ENCODE measurements at places on chromosomes 16 and 17. TPM values are rescaled to one million over a fixed set of nuclear protein-coding genes. Genes with fewer than 3 reads are reported as not detected.

- DNase-seq, result no peak
Observed at GRCh38 chr16:7419441-7419840, 86.8 kb downstream of the RBFOX1 start.

Gene CCL7
- not detected for total RNA-seq

Gene BOLA2
- total RNA-seq, result 8.0 TPM

DNA sequence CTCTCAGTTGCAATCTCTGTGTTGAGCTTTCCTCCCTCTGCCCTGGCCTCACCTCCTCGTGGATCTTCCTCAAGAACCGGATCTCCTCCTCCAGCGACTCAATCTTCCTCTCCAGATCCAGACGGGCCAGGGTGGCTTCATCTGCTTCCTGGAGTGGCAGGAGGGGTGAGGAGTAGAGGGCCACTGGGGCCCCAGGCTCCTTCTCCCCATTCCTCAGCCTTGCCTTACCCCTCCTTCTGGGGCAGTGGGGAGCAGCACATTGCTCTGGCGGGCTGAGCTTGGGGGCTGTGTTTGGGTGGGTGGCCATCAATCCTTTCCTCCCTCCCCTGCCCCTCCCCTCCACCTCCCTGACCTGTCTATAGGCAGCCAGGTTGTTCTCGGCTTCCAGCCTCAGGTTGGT lies 1.6 kb downstream of the GFAP start:
- no peak for DNase-seq

Gene UMOD
- not detected for total RNA-seq

GRCh38 chr16:57128771-57129389 lies 36.5 kb downstream of the CPNE2 start:
- DNase-seq, result no peak

Gene SHISA6
- not detected for total RNA-seq

- DNase-seq, result no peak
Observed at GRCh38 chr16:82187829-82188228, 17.8 kb upstream of the MPHOSPH6 start.

DNA sequence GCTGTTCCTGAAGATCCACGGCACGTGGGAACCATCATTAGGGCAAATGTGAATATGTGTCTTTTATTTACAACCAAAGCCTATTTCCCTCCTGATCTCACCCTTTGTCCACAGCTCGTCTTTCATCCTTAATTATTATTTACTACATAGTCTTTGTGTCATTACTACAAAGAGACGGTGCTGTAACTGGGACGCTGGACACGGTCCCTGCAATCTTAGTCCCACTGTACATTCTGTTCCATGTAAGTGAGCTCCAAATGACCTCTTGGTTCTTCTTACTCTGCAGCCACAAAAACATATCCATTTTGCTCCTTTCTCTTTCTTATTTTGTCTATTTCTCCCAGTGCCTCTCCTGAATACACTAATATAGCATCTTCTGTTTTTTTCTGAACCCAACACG lies 12.7 kb upstream of the KRT23 start:
- DNase-seq, result no peak

DNA sequence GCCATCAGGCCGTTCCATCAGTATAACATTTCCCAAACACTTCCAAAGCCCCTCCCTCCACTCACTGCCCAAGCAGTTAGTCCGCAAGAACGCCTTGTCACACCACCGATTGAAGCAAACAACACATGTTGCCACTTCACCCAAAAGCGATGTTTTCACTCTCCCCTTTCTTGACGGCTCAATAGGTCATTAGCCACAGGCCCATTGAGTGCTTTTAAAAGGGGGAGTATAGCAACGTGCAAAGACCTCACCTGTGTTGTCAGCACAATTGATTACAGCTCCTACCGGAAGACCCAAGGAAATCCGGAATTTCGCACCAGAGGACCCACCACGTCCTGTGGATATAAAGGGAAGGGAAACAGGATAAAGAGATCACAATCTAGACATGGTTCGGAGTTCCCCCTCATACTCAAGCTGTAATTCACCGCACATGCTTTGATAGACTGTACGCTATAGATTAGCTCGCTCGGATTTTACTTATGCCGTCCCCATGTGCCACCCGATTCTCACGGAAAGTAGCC lies 690 bp downstream of the RPL23 start:
- no peak for DNase-seq

GRCh38 chr17:1146561-1147265 lies 33.1 kb downstream of the ABR start:
- DNase-seq, result no peak

Gene DPH1
- 124 TPM for total RNA-seq

- DNase-seq, result no peak
Observed at GRCh38 chr17:41511116-41511515, 5.7 kb upstream of the KRT13 start.

Gene MYH3
- total RNA-seq, result 6.5 TPM

Gene ANKRD13B
- 0.84 TPM for total RNA-seq

DNA sequence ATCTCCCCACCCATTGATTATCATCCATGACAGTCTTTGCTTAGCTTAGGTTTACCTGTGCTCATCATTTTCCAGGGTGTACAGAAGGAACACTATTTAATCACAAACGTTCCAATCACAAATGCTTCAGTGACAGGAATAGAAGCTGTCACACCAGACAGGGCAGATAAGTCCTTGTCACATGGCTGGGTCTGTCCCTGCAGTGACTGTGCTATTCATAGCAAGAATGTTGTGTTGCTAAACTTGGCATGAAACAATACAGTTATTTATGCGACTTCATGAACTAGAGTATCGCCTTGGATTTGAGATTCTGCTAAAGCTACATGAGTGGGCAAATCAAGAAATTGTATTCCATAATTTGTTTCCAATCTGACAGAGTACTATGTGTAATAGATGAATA lies 108.4 kb downstream of the CDH13 start:
- DNase-seq, result no peak

GRCh38 chr16:23705517-23705902 lies 7.5 kb downstream of the ERN2 start:
- DNase-seq, result no peak

Gene RCVRN
- 0.93 TPM for total RNA-seq

DNA sequence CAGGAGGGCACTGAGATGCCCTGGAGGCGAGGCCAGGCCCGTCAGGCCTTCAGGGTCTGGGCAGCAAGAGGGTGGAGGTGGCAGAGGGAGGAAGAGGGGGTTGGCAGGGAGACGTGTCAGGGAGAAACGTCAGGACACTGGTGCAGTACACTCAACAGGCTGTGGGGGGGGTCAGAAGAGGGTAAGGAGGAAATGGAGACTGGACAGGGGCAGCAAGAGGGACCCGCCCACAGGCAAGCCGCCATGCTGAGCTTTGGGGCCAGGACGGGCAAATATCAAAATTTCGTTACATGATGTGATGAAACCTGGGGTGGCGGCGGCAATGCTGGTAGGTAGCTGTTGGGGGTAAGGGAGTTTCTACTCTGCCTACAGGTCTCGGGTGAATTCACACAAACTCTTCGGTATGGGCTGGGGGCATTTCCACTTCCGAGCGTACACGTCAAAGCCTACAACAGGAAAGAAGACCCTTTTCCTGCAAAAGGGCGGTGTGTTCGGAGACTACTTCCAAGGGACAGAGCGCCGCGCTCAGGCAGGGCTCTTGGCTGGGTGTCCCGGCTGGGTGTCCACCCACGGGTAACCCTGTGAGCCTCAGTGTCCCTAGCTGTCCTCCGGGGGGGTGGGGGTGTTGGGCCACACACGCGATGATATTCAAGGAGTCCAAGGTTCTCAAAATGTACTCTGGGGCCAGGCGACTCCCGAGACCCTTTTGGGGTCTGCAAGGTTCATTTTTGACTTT lies 43.3 kb upstream of the ATP2A3 start:
- no peak for DNase-seq

Gene PROCA1
- total RNA-seq, result 10.7 TPM

DNA sequence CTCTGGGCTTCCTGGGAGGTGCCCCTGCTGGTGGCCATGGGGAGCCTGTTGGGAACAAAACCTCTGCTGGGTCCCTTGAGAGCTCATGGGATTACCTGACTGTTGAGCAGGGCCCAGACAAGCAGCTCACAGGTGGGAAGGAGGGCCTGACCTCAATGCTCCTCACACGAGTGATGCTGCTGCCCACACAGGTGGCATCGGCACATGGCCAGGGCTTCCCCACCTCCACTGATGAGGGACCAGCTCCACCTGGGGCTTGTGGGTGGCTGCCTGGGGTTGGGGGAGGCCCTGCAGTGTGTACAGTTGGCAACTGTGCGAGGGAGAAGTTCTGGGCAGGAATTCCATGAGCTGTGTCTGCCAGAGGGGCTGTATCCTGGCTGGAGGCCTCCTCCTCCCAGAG lies 87.8 kb upstream of the NLRP1 start:
- DNase-seq, result no peak

DNA sequence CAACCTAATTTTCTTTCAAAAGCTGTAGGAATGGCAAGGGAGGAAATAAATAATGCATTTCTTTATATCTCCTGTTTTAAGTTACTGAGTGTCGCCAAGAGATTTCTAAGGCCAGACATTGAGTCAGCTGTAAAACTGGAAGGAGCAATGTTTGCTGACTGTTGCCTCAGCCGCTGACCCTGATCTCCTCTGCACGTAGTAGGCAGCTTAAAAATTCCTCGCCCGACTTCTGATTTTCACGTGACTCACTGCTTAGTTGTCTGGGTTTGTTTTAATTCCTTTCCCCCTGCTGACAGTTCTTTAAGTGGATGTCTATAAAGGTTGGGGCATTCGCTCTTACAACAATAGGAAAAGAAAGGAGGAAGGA lies 100.6 kb downstream of the WWOX start:
- no peak for DNase-seq

- DNase-seq, result no peak
Observed at GRCh38 chr16:82271636-82272035, 101.6 kb upstream of the MPHOSPH6 start.

Gene ABCC12
- not detected for total RNA-seq

- no peak for DNase-seq
Observed at GRCh38 chr17:60065136-60065535, 13.6 kb downstream of the HEATR6 start.

DNA sequence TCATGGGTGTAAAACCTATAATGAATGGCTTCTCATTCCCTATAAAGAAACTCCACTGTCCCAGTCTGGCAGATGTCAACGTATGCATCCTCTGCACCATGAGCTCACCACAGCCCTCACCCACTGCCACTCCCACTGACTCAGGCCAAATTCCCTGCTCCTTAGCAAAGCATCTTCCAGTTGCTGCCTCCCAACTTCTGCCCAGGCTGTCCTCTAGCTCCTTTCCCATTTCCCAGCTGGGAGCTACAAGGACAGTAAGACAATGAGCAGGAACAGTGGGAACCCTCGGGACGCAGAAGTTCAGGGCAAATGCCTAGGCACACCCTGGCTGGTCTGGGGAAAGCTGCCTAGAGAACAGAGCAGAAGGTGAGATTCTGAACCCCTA lies 9.1 kb upstream of the THAP11 start:
- DNase-seq, result no peak

DNA sequence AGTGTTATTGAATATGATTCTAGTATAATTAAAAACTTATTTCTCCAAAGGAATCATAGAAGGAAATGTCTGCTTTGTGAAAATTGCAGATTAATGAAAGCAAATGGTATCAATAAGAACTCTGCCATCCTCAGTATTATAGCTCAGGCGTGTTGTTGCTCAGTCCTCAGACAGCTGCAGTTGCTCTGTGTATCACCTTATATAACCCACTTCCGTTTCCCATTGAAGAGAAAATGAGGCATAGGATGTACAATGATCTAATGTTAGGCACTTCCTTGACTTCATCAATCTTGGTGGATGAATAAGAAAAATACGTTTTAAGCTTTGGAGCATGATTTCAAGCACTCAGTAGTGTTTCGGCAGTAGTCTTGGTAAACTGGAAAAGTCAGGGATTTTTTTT lies 14.1 kb downstream of the MFSD11 start:
- no peak for DNase-seq

DNA sequence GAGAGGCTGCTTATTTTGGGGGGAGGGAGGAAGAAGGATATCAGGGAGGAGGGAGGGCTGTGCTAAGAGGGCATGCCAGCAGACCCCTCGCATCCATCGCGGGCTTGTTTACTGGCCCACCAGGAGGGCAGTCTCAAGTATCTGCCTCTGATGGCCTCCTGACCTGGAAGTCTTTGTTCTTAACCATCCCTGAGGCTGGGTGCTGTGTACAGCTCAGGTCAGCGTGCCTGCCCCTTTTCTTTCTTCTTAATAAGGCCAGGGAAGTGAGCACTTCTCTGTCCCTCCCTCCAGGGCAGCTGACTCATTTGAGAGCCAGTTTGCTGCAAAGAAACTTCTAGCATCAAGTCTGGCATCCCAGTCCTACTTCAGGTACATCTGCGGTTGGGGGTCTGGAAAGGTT lies 157.0 kb downstream of the CCDC182 start:
- DNase-seq, result no peak

DNA sequence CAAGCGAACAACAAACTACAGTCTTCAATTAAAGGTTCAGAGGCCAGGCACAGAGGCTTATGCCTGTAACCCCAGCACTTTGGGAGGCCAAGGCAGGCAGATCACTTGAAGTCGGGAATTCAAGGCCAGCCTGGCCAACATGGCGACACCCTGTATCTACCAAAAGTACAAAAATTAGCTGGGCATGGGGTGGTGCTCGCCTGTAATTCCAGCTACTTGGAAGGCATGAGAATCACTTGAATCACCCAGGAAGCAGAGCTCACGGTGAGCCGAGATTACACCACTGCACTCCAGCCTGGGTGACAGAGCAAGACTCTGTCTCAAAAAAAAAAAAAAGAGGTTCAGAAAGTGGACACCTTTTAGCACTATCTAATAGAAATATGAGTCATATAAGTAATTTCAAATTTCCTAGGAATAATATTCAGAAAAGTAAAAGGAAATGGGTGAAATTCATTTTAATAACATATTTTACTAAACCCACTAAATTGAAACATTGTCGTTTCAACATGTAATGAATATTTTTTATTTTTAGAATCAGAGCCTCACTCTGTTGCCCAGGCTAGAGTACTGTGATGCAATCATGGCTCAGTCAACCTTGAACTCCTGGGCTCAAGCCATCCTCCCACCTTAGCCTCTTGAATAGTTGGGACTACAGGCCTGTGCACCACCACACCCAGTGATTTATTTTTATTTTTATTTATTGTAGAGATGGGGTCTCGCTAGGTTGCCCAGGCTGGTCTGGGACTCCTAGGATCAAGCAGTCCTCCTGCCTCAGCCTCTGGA lies 15.2 kb upstream of the MARCHF10 start:
- no peak for DNase-seq

DNA sequence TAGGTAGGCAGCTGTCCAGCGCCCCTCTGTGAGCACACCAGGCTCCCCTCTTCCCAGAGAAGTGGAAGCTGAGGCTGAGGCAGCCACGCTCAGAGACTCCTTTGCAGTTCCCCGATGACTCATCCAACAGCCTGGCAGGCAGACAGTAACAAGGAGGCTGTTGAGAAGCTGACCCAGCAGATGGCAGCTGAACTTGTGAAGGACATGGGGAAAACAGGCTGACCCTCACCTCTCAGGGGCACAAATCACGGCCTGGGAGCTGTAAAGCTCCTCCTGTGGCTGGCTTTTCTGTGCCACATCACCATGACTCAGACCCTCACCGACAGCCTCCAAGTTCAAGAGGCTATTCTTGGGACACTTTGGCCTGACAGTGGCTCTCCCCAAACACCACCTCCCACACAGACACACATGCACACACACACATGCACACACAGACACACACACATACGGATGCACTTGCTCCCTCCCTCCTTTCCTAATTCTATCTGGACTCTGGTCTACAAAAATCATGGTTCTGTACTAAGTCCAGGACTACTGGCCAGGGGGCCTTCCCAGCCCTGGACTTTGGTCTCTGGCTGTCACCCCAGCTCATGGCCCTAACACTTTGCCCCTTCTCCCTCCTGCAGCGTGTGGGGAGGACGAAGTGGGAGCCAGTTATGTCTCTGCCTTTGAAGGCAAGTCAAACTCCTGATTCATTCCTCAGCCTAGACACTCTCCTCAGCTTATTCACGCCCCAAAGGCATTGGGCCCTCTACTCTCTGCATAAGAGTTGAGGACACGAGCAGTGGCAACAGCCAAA lies 23.2 kb downstream of the MAP3K14 start:
- DNase-seq, result no peak
